ENCODE measurements at places on chromosomes 3 and 15.

DNA sequence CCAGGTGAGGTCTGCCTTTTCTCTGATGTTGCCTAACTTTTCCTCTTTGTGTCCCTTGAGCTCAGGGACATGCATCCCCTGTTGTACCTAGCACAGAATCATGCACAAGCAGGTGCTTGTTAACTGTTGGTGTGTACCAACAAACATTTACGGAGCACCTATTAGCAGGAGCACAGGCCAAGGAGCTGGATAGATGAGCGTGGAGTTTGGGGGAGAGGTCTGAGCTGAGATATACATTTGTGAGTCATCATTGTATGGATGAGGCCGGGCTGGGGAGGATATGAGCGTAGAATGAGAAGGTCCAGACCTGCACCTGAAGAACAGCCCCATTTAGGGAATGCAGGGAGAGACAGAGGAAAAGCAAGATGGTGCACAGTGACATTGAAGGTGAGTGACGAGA lies 53.4 kb downstream of the SMAD3 start:
- DNase-seq = no peak

DNA sequence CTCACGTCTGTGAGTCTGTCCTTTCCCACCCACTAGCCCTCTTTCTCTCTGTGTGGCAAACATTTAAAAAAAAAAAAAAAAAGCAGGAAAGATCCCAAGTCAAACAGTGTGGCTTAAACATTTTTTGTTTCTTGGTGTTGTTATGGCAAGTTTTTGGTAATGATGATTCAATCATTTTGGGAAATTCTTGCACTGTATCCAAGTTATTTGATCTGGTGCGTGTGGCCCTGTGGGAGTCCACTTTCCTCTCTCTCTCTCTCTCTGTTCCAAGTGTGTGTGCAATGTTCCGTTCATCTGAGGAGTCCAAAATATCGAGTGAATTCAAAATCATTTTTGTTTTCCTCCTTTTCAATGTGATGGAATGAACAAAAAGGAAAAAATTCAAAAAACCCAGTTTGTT lies 97.7 kb downstream of the GAP43 start:
- no peak for DNase-seq

DNA sequence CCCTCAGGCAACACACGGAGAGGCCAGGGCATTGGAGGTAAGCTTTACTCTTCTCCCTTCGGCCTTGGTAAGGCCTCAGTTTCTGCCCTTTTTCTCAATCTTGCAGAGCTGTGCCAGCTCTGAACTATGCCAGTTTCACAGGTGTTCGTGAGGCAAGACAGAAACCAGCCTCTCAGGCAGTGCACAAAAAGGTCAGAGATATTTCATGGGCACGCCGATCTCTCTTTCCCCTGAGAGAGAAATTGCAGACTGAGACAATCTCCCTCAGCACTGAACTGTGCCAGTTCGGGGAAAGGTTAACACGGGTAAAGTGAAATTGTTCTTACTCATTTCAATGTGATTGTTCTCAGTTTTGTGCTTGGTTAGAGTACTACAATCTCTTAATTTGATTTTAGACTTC lies 88.5 kb downstream of the GMNC start:
- DNase-seq = no peak

- no peak for DNase-seq
Observed at GRCh38 chr3:64067506-64068346, 44.4 kb upstream of the PSMD6 start.
